OCI-LY7 (cell line): ENCODE measurements at places on chromosomes 11 and 22.

DNA sequence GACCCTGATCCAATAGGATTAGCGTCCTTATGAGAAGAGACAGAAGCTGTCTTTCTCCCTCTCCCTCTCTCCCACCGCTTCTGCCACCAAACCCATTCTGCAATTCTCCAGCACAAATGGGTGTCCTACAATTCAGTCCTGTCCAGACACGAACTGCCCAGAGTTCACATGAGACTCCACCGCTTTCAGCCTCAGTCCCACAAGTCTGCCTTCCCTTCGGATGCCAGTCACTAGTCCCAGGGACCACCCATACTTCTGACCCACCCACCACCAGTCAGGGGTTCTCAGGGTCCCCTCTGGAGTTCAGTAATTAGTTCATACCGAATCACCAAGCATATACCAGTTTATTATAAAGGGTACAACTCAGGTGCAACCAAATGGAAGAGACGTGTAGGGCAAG lies 73.6 kb downstream of the TRIM29 start:
- DNase-seq = no peak

- DNase-seq = peak; percentile 67
Observed at GRCh38 chr22:20111045-20111688, 4.7 kb upstream of the RANBP1 start.

DNA sequence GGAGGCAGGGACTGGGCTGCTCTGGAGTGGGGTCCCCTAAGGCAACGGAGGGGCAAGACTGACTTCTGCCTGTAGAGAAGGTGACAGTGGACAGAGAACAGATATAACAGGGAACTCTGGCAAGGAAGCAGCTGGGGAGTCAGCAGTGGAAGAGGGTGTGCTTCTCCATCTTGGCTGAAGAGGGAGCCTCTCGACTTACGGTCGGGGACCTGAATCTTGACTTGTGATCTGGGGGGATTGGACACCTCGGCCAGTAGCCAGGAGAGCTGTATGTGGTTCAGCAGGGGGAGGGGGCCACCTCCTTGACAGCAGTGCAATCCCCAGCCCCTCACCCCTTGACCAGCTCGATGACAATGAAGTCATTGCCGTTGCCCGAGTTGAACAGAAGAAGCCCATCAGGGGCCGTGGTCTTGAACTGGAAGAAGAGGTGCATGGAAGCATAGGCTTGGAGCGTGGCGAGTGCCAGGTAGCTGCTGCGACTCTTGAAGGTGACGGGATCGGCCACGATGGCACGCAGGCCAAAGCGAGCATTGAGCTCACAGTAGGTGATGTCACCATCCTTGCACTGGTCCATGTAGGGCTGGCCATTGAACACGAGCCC lies 60.0 kb downstream of the SLC22A12 start:
- peak; percentile 53 for DNase-seq

DNA sequence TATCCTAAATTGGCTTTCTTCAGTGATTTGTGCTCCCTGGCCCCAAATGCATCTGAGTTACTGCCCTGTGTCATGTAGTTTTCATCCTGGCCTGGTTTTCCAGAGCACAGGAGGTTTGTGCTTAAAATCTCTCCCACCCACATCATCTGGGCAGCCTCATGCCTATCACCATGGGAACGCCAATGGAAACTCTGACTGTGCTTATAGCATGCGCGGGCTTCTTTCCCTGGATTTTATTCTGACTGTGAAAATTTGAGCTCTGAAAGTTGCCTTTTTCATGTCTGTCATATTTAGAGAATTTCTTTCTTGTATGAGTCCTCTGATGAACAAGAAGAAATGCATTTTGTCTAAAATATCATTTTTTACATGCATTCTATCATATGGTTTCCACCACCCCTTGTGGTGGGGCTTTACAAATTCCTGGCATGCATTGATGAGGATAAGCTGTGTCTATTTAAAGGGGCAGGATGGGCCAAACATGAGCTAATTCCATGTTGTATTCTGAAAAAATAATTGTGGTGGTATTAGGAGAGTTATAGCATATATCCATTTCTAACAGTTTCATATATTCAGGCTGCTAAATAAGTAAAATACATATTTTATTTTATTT lies 55.1 kb downstream of the IRAG1 start:
- DNase-seq = no peak

DNA sequence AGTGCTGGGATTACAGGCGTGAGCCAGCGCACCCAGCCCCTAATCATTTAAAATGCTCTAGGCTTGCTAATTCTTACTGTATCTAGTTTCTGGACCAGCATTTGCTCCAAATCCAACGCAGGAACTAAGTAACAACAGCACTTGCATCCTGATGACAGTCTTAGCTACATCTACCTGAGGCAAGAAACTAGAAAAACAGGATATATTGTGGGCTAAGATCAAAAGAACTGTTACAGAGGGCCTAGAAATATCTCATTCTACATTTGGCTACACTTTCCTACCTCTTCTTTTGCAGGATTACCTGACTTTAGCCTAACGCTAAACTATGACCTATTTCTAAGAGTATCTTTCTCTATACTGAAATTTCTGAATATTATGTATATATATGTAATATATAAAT lies 7.8 kb downstream of the DCDC1 start:
- no peak for DNase-seq

- DNase-seq = no peak
Observed at GRCh38 chr11:41282395-41282794, 177.1 kb downstream of the LRRC4C start.

GRCh38 chr11:104339380-104339831 lies 175.5 kb upstream of the PDGFD start:
- DNase-seq = no peak

- no peak for DNase-seq
Observed at GRCh38 chr11:116808262-116809175, 14.6 kb downstream of the APOA4 start.

DNA sequence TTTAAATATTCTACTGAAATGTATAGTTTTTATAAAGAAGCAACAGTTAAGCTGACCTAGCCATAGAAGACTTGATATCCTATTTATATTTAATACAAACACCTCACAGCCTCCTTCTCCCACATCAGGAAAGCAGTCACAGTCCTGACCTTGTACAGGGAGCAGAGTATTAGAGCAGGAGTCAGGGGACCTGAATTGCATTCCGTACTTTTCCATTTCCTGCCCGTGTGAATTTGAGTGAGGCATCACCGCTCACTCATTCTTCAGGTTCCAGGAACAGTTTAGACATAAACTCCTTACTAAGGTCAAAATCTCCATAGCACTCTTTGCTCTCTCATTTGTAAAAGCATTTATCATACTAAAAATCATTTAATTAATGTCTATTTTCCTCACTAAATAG lies 482.5 kb upstream of the FAT3 start:
- DNase-seq = no peak

DNA sequence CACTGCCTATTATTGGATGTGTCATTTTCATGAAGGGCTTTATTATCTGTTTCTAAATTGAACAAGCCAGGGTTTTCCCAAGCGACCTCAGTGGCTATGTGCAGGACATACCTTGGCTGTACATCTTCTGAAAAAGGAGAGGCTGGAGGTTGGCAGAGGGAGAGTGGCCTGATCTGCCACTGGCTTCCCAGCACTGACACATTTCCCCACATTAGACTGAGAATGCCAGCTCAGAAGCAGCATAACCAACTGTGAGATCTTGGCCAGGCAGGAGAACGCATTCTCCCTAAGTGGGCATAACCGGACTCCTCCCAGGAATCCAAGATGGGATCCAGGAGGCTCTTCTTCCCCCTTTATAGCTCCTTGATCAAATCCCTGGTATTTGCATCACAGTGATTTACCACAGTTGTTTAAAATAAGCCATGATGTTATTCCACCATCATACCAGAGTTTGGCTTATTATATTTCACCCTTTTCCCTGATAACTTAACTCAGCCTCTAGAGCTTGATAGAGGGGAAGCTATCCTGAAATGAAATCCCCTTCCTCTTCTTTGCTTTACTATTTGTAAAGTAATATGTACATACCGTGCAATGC lies 33.8 kb downstream of the AMOTL1 start:
- no peak for DNase-seq

- DNase-seq = no peak
Observed at GRCh38 chr11:114449845-114450244, 10.6 kb downstream of the REXO2 start.

DNA sequence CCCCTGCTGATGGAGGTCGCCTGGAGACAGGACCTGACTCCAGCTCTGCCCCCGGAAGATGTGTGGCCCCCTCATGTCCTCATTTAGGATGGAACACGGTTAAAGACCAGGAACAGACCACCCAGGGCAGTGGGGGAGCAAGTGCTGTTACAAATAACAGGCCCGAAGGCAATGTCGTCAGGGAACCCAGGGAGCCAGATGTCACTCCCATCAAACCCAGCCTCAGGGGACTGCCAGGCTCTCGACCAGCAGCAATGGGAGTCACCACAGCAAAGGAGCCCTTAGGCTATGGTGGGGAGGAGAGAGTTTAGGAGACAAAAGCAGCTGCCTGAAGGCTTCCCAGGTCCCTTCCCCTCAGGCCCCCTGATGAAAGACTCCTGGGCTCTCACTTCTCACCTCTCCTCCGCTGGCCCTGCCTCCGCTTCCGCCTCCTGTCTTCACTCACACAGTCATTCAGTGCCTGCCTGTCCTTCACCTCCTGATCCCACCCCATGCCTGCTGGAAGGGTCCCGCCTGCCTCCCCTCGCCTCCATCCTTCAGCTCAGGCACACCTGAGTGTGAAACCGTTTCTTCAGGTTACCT lies 4.4 kb downstream of the RPS19BP1 start:
- DNase-seq = no peak

GRCh38 chr11:127601578-127601977 lies 601.0 kb upstream of the KIRREL3 start:
- DNase-seq = no peak

GRCh38 chr11:45384711-45385241 lies 98.6 kb upstream of the SYT13 start:
- no peak for DNase-seq

DNA sequence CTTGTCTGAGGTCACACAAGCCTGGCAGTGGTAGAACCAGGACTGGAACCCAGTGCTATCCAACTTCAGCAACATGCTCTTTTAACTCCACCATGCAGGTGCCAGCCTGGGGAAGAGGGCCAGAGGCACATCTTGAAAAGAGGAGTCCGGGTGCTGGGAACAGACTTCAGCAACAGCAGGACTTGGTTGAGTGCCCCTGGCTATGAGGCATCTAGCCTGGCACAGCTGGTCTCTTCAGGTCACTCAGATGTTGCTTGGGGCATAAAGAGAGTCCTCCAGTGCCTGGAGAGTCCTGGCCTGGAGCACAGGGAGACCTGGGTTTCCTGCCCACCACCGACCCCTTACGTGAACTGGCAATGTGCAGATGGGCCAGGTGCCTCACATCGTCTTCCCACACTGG lies 5.1 kb upstream of the CLCF1 start:
- DNase-seq = no peak

DNA sequence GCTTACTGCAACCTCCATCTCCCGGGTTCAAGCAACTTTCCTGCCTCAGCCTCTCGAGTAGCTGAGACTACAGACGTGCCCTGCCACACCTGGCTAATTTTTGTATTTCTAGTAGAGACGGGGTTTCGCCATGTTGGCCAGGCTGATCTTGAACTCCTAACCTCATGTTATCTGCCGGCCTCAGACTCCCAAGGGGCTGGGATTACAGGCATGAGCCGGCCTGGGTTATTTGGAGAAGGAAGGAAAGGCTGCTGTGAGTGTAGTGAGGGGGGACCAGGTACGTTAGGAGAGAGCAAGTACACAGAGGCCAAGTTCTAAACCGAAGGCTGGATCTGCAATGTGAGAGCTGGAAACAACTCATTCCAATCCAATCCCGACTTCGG lies 453 bp downstream of the BATF2 start:
- no peak for DNase-seq

DNA sequence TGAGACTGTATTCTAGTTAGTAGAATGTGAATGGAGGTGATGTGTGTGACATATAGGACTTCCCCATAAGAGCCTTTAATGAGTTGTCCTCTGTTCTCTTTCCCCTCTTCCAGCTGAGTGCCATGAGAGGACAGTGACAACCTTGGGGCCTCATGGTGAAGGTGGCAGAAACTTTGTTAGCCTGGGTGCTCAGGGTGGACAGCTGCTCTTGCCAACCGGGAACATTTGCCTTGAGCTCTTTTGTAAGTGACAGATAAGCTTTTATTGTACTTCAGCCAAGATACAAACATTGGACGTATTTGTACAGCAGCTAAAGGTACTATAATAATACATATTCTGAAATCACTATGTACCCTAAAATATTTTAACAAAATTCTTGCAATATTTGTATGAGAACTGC lies 33.0 kb upstream of the PLET1 start:
- DNase-seq = no peak

- DNase-seq = no peak
Observed at GRCh38 chr22:48528221-48528915, 1299.3 kb downstream of the BRD1 start.

DNA sequence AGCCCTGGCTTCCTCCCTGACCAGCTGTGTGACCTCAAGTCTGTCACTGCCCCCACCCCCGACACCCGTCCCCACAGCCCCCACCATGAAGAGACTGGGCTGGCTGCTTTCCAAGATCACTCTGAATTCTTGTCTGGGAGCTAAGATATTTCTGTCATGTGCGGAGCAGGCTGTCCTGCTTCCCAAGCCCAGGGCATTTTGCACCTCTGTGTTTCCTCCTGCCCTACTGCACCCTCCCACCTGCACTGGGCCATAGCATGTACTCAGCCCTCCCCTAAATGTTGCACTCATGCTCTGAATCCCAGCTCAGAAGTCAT lies 30.3 kb upstream of the MYEOV start:
- no peak for DNase-seq

- no peak for DNase-seq
Observed at GRCh38 chr11:14611939-14612338, 31.7 kb upstream of the PDE3B start.

GRCh38 chr22:46018859-46019258 lies 41.9 kb upstream of the WNT7B start:
- no peak for DNase-seq

DNA sequence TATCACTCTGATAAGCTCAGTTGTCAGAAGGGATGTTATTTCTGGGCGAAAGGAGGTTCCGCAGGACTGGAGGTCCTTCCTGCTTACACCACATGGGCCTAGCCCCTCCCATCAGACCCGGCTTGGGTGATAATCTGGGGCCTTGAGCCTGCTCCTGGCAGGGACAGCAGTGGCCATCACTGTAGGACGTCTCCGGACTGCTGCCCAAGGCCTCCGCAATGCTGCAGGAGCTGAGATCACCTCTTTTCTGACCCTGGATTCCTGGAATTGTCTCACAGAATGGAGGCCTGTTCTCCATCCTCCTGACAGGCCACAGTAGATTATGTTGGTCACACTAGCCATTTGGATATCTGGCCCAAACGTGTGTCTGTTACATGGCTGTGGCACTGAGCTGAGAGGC lies 9.2 kb upstream of the BIK start:
- DNase-seq = no peak

DNA sequence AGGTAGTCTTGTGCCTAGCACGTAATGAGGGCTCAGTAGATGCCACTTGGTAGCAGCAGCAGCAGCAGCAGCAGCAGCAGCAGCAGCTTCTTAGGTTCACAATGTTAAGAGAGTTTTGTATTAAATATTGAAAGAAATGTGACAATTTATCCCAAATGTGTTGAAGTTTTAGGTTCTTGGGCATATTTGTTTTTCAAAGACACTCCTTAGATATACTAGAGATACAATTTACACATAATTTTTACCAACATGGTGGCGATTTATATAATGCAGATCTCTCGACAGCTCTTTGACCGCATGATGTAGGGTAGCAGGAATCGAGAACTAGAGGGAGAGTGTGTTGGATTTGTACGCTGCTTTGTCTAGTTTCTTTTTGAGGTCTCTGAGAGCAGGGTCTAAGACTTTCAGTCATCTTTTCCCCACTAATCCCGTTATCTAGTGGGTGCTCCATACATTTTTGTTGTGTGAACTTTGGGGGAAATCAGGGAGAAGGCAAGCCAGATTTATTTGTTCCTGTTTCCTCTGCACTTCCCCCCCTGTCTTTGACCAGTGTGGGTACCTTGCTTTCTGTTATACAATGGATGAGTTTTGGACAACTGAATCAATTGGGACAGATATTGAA lies 1.4 kb downstream of the FDX1 start:
- peak; percentile 48 for DNase-seq
